ENCODE measurements at places on chromosomes 5 and 9. TPM values are rescaled to one million over a fixed set of nuclear protein-coding genes. Genes with fewer than 3 reads are reported as not detected.

GRCh38 chr9:113581865-113582697 lies 118.6 kb downstream of the RGS3 start:
- H3K4me1 ChIP-seq: peaks cover 55% of the 10 kb centered on the region
- DNase-seq: peak; percentile 87
- H3K27ac ChIP-seq: peak overlapping the region; percentile 85
- H3K4me3 ChIP-seq: no peak overlapping the region
- no peaks in the 10 kb centered on the region for H3K27me3 ChIP-seq

DNA sequence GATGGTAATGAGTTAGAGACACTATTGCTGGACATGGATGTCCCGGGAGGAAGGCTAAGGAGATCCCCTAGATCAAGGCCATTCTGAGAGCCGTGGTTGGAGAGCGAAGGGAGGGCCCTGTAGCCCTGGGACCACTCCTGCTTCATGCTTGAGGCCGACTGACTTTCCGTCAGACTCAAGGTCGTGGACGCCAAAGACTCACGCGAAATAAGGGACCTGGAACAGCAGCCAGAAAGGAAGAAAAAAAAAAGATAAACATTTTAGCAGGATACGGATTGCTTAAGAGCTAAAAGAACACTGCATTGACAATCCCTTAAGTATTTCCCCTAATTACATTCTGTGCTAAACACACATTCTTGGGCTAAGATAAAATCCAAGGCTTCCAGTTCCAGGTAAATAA lies 181.2 kb downstream of the GLIS3 start:
- no peaks in the 10 kb centered on the region for H3K36me3 ChIP-seq
- no peak overlapping the region for H3K27ac ChIP-seq
- no peaks in the 10 kb centered on the region for H3K27me3 ChIP-seq
- no peak for DNase-seq

DNA sequence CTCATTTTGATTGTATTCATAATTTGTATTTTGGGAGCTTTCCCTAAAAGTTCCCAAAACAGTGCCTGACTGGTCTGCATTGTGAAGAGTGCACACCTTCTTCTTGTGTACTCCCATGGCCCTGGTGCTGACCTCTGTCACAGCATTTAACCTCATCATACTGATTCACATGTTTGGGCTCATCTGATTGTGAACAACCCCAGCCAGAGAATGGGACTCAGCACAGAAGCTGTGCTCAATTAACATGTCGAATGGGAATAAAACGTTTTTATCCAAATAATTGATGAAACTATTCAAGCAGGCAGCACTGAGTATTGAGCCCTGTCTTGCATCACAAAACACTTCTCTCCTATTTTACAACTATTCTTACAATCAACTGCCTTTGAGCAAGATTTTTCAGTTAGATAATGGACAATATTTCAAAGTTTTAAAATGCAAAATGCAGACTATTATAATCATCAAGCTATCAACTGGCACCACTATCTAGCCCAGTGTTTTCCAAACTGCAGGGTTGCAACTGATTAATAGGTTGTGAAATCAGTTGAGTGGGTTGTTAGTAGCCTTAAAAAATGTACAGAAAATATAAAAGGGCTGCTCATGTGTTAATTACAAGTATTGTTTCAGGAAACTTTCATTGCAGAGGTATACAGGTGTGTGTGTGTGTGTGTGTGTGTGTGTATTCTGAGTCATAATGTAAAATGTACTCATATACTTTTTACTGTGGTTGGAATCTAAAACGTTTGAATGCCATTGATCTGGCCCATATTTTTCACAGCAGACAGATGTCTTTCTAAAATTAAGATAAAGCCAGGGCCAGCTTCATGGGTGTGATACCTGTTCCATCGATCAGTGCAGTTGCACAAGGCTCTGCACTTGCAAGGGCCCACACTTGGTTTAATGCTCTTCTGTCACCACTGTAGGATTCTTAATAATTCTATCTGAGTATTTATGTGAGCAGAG lies 190.5 kb downstream of the PIK3R1 start:
- H3K27me3 ChIP-seq: no peaks in the 10 kb centered on the region
- H3K27ac ChIP-seq: peak overlapping the region; percentile 65
- no peaks in the 10 kb centered on the region for H3K36me3 ChIP-seq
- no peak for DNase-seq
- no peak overlapping the region for H3K4me3 ChIP-seq

The TMOD1 gene
- 6.8 TPM for total RNA-seq

- DNase-seq: no peak
- peaks cover 6% of the 10 kb centered on the region for H3K4me1 ChIP-seq
- H3K36me3 ChIP-seq: no peaks in the 10 kb centered on the region
Observed at GRCh38 chr9:134687556-134687955, 46.0 kb downstream of the COL5A1 start.

DNA sequence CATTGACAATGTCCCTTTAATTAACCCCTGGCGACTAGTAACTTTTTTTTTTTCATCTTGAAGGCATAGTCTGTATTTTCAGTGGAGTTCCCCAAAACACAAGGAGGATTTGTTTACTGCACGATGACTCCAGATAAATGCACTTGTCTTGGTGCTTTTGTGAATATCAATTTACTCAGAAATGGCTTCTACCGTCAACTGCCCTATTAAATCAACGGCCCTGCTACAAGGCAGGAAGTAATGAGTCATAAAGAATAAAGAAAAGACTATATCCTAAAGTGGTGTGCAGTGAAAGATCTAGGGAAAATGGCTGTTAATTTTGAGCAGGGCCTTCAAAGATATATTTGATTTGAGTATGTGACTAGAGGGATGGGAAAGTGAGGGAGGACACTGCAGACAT lies 388.3 kb upstream of the CHD1 start:
- DNase-seq: no peak
- H3K36me3 ChIP-seq: no peaks in the 10 kb centered on the region
- no peak overlapping the region for H3K27ac ChIP-seq
- H3K4me1 ChIP-seq: no peaks in the 10 kb centered on the region

DNA sequence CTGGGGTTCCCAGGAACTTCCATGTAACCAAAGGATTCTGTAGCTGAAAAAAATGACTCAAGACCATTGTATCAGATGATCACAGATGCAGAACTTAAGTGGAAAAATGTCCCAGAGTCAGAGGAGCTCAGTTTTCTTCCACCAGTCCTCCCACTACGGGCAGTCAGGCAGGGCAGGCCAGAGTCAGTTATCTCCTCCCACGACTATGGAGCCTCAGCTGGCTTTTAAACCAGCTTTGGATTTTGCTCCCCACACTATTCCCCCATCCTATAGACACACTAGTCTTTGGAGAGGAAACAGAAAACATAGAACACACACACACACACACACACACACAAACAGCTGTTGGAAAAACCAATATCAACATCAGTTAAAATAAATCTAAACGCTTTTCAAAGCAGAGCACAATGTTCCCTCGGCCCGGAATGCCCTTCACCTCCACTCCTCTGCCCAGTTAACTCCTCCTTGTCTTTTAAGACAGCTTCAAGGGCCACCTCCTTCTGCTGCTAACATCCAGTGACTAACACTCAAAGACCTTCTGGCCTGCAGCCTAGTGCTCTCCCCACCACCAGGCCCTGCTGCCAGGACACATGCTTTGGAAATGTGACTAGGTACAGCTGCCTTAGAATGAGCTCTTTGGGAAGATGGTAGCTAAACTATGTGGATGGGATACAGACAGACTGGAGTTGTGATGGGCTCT lies 56.8 kb downstream of the NIPAL4 start:
- H3K4me3 ChIP-seq: no peak overlapping the region
- no peaks in the 10 kb centered on the region for H3K36me3 ChIP-seq
- peaks cover 24% of the 10 kb centered on the region for H3K4me1 ChIP-seq
- DNase-seq: peak; percentile 39

DNA sequence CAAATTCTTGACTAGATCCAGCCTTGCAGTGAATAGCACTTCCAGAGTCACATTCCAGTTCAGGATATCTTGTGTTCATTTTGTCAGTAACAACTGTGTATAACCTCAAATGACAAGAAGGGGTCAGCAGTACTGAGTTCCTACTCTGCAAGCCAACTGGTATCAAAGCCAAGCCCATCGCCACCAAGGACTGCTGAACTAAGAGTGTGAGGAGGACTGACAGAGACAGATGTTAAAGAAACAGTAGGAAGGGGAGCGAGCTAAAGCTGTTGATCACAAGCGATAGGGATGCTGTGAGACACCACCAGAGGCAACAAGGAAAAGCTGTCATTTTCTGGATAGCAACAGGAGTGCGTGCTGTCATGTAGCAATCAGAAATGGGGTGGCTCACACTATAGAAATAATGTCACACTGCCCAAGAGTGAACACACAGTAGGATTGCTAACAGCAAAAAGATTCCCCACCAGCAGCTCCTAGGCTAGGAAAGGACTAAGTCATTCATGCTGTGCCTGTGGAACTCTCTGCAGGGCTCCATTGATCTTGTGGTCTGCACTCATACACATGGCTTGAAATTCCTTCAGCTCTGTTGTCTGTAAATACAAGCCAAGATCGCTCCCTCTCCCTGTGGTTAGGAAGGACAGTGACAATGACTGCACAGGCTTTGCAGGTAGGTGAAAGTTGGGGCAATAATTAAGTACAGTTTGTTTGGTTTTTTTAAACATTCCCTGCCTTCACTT lies 658.6 kb downstream of the NR2F1-AS1 start:
- H3K4me1 ChIP-seq: no peaks in the 10 kb centered on the region
- H3K27me3 ChIP-seq: no peaks in the 10 kb centered on the region
- no peaks in the 10 kb centered on the region for H3K36me3 ChIP-seq

DNA sequence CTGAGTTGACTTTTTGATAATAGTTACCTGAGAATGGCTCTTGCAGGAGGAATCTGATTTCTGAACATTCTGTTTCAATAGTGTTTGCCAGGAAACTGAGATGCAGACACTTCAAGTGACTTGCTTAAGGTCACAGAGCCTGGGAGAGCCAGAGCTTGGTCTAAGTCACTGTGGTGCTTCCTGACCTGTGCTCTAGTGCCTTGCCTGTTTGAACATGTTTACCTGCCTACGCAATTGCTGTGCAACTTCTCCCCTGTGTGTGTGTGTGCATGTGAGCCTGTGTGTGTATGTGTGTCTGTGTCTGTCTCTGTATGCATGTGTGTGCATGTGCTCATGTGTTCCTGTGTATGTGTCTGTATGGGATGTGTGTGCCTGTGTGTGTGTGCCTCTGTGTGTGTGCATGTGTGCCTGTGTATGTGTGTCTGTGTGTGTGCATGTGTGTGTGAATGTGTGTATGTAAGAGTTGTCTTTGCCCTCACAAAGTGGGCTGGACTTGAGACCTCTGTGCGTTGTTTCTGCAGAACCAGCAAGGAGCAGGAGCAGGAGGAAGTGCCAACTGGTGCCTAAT lies 185.8 kb downstream of the GADD45G start:
- H3K4me3 ChIP-seq: no peak overlapping the region
- H3K4me1 ChIP-seq: peaks cover 9% of the 10 kb centered on the region
- H3K27ac ChIP-seq: no peak overlapping the region
- no peaks in the 10 kb centered on the region for H3K36me3 ChIP-seq

The CDK7 gene
- 10.8 TPM for total RNA-seq

DNA sequence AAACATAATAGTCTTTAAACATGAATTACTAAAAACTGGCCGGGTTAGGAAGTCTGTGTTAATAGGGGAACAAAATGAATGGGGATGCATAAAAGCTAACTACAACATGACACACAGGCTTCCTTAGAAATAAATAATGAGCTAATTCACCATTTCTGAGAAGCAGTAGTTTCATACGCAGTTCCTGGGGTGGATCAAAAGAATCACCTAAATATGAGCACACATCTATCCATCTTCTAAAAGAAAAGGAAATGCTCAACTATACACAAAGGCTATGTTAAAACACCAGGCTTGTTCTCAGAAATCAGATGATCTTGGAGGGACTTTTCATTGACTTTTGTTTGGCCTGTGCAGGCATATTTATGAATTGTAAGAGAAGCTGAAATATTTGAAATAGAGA lies 373.0 kb downstream of the ARRDC3 start:
- no peaks in the 10 kb centered on the region for H3K4me1 ChIP-seq
- no peak overlapping the region for H3K4me3 ChIP-seq
- H3K27ac ChIP-seq: no peak overlapping the region
- no peak for DNase-seq
- H3K27me3 ChIP-seq: no peaks in the 10 kb centered on the region
- no peaks in the 10 kb centered on the region for H3K36me3 ChIP-seq

The CDHR2 gene
- total RNA-seq: 87.6 TPM

- no peak overlapping the region for H3K4me3 ChIP-seq
- H3K27me3 ChIP-seq: no peaks in the 10 kb centered on the region
- peak overlapping the region; percentile 76 for H3K27ac ChIP-seq
- peaks cover 40% of the 10 kb centered on the region for H3K4me1 ChIP-seq
- no peaks in the 10 kb centered on the region for H3K36me3 ChIP-seq
- DNase-seq: peak; percentile 26
Observed at GRCh38 chr5:160657068-160657507, 194.9 kb downstream of the ATP10B start.

The GRK6 gene
- 21.5 TPM for total RNA-seq

The IFNA13 gene
- not detected for total RNA-seq

The EQTN gene
- total RNA-seq: 1.1 TPM

DNA sequence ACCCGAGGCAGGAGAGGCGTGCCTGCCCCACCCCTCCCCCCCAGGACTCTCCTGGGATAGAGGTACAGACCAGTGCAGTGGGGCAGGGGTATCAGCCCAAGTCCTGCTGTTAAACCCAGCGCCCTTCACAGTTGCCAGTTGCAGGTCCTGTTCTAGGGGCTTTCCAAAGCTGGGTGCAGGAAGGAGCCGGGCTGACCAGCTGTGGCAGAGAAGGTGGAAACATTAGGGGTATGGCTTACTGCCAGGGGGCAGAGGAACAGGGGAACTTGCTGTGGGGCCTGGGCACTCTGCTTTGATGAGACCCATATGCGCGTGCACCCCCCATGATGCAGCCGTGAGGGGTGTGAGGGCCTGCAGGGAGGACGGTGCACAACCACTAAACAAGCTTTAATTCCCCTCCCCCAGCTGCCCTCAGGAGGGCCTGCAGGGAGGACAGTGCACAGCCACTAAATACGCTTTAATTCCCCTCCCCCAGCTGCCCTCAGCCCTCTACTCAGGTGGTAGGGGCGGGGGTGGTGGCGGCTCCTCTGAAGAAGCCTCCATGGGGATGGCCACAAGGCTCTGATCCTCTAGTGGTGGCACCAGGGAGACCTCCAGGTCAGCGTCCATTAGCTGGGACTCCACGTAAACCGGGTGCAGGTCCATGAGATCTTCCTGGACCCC lies 766 bp upstream of the LRRC26 start:
- H3K27ac ChIP-seq: no peak overlapping the region
- no peak overlapping the region for H3K4me3 ChIP-seq
- DNase-seq: no peak
- H3K4me1 ChIP-seq: peaks cover 41% of the 10 kb centered on the region

- no peak overlapping the region for H3K4me3 ChIP-seq
- H3K4me1 ChIP-seq: peaks cover 51% of the 10 kb centered on the region
- no peaks in the 10 kb centered on the region for H3K36me3 ChIP-seq
- peak; percentile 73 for DNase-seq
Observed at GRCh38 chr5:132265336-132266030, 8.0 kb downstream of the PDLIM4 start.

The SLC46A2 gene
- total RNA-seq: not detected

- DNase-seq: no peak
- H3K4me1 ChIP-seq: no peaks in the 10 kb centered on the region
- H3K36me3 ChIP-seq: no peaks in the 10 kb centered on the region
- H3K4me3 ChIP-seq: no peak overlapping the region
- H3K27me3 ChIP-seq: no peaks in the 10 kb centered on the region
- H3K27ac ChIP-seq: no peak overlapping the region
Observed at GRCh38 chr9:97362777-97363545, 48.9 kb upstream of the TDRD7 start.

The NR4A3 gene
- 3.4 TPM for total RNA-seq

The ICE1 gene
- 19.8 TPM for total RNA-seq

The GPR151 gene
- not detected for total RNA-seq

All from transverse colon (tissue), 4 donors.